ENCODE measurements at places on chromosomes 6 and 20.

DNA sequence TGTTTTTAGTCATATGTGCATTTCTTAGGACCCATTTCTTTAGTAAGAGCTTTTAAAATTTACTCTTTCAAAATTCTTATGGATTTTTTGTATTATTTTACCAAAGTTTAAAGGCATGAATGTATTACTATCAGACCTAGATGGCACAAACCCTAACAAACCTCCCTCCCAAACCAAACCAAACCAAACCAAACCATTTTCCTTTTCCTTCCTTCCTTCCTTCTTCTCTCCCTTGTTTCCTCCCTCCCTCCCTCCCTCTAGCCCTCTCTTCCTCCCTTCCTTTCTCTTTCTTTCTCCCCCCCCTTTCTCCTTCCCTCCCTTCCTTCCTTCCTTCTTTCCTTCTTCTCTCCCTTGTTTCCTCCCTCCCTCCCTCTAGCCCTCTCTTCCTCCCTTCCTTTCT lies 1001.8 kb upstream of the CITED2 start:
- no peak for DNase-seq

DNA sequence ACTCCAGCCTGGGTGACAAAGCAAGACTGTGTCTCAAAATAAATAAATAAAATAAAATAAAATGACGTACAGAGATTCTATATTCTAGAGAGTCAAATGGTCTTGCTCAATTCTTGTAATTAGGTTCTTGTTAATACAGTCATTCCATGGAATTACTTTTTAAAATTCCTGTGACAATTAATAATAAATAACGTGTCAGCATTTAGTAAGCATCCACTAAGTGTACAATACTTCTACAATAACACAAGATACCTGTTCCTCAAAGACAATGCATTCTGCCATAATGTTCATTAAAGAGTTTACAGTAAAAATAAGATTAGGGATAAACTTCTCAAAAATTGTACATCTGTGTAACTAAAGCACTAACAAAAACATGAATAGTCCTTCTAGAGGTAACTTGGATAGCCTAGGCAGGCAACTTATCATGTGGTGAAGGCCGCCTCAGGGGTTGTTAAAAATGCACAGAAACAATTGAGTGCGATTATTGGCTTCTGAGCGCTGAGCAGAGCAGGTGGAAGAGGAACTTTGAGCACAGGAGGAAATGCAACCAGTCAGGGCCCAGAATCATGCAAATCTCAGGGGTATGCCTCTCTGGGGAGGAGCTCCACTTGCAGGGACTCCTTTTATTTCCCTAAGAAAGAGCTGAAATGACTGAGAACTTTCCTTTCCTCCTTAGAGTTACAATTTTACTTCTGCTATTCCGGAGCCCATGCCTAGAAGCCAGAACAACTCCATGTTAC lies 37.1 kb downstream of the QRSL1 start:
- DNase-seq, result no peak

DNA sequence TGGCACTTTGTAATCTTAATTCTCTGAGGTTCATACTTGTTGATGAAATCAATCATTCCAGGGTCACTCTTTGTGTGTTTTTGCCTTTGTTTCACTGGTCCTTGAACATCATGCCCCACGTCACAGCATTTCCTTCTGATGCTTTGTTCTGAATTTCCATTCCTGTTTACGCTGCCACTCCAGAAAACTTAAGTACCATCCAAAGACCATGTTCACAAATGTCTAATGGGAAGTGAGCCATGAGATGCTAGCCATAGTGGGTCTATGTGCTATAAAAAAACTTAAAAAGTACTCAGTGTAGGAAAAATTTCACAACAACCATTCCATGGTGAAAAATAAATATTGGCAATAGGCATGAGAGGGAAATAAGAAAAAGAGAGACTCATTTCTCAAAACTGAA lies 232.0 kb downstream of the IBTK start:
- no peak for DNase-seq

GRCh38 chr6:116948533-116949304 lies 71.7 kb downstream of the RFX6 start:
- DNase-seq, result no peak

GRCh38 chr6:110140650-110141049 lies 38.8 kb downstream of the WASF1 start:
- no peak for DNase-seq

DNA sequence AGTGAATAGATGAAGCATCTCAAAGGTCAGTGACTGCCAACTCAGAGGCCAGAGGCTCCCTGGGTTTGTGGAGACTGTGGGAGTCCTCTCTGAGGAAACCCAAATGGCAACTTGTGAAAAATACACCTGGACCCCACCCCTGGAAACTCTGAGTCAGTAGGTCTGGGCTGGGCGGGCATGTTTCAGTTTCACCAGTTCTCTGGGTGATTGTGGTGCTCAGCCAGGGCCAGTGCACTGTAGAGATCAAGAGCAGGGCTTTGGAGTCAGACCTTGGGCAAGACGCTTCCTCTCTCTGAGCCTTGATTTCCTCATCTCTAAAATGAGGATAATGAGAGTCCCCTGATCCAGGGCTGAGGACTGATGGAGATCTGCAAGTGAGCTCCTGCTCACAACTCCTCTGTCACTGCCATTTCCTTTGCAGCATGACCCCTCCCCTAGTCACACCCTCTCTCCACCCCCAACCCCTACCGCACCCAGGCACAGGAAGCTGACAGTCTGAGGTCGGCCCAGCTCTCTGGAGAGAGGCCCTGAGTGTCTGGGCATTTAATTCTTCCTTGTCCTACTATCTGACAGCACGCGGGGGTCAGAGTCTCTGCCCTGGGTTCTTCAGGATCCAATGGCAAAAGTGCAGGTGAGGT lies 5.1 kb downstream of the DEF6 start:
- peak; percentile 64 for DNase-seq

DNA sequence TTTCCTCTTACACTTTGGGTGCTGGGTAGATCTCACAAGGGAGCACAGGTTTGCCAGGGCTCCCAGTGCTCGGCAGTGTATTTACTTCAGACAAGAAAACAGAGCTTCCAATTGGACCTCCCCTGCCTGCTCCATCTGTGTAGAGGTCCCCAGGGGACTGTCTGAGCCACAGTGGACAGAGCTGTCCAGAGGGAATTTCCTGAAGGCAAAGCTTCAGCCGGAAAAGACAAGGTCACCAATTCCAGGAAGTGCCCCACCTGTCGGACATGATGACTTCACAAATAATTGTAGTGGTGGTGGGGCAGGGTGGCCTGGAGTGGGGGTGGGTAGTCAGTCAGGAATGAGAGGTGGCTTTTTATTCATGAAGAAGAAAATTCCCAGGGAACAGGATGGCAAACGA lies 18.6 kb downstream of the ADGRF5 start:
- no peak for DNase-seq

- DNase-seq, result peak; percentile 83
Observed at GRCh38 chr6:119349361-119350201, at the start of gene MAN1A1. MAN1A1 (minus strand) TSS chr6:119349761; CDS start chr6:119349065, 696 bp downstream.

DNA sequence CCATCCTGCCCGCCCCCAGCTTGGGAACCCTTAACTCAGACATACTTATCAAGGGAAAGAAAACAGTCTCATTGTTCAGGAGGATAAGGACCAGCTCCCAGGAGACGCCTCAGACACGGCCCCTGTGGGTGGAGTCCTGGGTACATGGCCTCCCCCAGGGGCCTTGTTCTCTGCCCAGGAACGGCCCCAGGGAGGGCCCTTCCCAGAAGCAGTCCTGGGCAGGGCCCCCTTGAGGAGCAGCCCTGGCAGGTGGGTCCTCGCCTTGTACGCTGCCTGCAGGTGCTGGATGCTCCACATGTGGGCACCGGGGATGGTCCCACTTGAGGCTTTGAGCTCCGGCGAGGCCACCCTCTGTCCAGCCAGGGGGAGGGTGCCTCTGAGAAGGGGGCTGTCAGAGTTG lies 4.5 kb upstream of the GATA5 start:
- DNase-seq, result no peak

DNA sequence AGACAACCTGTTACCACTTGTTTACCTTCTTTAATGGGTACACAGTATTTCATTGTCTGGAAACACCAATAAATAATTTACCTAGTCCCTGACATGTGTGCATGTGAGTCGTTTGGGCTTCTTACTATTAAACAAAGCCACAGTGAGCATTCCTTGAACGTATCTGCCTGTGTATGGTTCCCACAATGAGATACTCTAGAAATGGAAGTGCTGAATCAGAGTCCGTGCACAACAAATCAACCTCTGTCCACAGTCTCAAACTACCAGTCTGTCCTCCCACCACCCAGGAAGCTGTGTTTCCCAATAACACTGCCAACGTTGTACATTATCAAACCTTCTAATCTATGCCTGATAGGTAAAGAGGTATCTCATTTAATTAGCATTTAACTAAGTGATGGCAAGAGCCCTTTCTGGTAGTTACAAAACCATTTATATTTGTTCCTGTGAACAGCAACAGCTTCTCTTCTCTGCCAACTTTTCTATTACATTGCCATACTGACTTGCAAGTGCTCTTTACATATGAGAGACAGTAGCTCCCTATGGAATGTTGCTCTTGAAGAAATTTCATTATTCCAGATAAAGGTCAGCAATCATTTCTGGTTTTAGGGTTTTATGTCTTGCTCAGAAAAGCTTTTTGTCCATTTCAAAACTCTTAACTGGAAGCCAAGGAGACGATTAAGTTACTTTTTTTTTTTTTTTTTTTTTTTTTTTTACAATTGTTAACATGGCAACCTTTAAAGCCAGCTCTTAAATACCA lies 14.7 kb downstream of the JAG1 start:
- no peak for DNase-seq

DNA sequence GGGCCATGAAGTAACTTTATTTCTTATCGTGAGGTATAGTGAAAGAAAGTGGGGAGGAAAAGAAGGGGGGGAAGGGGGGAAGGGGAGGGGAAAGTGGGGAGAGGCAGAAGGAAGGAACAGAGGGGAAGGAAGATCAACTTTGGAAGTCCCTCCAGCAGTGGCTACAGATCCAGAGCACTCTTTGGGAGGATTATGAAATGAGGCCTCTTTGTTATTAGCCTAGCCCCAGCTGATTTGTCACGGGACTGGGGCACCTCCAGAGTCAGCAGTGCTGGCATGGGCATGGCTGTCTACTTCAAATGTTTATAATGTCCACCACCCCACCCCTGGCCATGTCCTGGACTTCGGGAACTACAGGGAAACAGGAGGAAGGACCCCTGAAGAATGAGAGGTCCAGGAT lies 7.6 kb downstream of the MOCS1 start:
- DNase-seq, result no peak

GRCh38 chr6:117655380-117655779 lies 19.9 kb upstream of the NUS1 start:
- no peak for DNase-seq

DNA sequence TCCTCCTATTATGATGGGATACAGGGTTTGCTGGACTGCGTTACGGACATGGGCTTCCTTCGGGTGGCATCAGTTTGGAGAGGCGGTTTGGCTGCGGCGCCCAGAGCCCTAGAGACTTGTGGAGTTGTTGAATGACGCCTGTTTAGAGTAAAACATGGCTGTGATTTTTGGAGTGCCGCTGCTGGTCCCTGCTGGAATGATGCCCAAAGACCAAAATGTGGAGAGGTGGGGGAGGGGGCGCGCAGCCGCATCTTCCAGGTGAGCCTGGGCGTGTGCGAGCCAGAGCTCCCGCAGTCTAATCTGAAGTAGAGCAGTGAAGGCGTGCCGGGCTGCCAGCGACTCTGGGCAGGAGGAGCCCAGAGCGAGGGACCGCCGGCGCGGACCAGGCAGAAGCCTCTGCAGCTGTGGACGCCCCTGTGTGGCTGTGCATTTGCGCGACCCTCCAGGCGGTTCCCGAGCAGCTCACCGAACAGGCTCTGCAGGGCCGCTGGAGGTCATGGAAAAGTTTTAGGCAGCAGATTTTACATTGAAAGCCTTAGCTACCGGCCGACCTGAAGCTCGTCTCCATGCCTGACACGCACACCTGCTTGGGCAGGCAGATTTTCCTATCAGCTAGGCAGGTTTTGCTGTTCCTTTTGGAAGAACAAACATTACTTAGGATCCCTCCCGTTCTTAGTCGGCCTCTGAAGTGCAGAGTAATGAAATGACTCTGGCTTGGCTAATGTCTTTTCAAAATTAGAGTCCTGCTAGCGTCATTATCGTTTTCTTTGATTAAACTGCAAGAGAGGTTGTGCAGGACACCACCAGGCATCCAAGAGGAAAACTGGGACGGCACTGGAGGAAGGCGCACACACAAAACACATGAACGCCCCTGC lies 298.2 kb downstream of the PHACTR1 start:
- no peak for DNase-seq

DNA sequence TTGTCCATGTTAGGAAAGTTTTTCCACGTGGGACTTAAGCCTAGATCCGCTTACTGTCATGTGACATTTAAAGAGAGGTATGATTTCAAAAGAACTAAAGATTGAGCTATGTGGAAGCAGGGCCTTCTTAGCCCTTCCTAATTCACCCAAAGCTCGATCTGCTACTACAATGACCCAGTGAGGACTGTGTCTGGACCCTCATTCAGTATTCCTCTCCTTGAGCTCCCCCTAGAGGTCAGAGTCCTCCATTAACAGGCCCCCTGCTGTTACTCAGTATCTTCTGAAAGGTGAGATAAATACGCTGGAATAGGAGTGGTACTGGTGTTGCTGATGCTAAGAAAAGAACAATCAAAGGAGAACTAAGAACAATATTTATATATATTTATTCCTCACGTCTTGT lies 414.0 kb downstream of the GJA1 start:
- no peak for DNase-seq
